ENCODE measurements at places on chromosomes 12 and 14.
A peak's percentile ranks its signal among the peaks of the same experiment; 100 is the strongest.

DNA sequence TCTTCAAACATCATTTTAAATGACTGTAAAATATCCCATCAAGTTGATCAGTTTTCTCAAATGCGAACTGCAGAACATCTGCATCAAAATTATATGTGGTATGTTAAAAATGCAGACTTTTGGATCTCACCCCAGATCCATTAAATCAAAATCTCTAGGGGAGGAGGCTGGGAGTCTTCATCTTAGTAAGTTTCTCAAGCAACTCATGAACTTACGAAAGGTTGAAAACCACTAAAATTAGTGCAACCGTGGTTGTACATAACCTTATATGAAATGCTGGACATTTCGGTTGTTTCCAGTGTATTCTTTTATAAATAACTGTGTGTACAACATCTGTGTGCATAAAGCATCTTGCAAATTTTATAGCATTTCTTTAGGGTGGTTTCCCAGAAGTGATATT lies 39.2 kb downstream of the ZFP36L1 start:
- DNase-seq = no peak

DNA sequence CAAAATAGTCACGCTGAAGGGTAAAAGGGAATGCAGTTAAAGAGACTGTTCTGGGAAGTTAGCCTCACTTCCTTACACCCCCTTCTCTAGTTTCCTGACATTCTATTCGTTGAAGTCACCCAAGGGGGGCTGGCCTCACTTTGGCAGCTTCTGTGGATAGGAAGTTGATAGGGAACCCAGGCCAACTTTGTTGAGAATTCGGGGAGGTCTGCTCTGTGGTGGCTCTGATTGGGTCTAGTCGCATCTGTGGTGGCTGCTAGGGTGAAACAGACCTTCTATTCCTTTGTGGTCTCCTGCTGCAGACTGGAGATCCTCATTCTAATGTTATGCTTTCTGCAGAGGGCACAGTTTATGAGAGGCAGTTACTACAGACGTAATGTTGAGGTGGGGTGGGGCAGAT lies 28.8 kb upstream of the GZMB start:
- no peak for DNase-seq

DNA sequence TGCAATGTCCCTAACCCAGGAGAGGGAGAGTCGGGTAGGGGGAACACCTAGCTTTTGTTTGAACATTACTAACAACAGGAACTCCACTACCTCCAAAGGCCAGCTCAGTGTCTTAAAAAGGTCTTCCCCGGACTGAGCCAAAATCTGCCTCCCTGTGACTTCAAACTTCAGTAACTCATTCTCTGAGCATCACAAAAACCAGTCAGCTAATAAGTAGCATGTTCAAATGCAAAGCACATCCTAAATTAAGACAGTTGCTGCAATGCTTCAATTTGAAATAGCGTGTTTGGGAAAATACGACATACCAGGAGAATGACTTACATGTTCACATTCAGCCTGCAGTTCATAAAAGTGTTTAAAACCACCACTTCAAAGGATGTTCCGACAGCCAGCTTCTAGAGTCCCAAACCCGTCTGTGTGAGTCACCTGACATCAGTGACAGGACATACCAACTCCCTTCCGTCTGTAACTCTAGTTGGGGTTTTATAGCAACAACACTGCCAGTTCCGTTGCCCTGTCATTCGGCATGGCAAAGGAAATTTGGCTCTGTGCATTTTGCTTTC lies 13.0 kb downstream of the ZFP36L1 start:
- no peak for DNase-seq

- peak; percentile 67 for DNase-seq
These were observed 219.1 kb downstream of the PHLDA1 start for GRCh38 chr12:75812271-75813018.

DNA sequence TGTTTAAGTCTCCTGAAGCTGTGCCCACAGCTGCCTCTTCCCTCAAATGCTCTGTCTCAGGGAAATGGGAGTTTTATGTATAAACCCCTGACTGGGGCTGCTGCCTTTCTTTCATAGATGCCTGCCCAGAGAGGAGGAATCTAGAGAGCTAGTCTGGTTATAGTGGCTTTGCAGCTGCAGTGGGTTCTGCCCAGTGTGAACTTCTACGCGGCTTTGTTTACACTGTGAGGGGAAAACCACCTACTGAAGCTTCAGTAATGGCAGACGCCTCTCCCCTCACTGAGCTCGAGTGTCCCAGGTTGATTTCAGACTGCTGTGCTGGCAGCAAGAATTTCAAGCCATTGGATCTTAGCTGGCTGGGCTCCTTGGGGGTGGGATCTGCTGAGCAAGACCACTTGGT lies 36.9 kb downstream of the SCYL2 start:
- DNase-seq = no peak

- DNase-seq = no peak
These were observed 86.4 kb downstream of the ESRRB start for GRCh38 chr14:76462330-76462729.

DNA sequence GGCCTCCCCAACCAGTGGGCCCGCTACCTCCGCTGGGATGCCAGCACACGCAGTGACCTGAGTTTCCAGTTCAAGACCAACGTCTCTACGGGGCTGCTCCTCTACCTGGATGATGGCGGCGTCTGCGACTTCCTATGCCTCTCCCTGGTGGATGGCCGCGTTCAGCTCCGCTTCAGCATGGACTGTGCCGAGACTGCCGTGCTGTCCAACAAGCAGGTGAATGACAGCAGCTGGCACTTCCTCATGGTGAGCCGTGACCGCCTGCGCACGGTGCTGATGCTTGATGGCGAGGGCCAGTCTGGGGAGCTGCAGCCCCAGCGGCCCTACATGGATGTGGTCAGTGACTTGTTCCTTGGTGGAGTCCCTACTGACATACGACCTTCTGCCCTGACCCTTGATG lies 73.0 kb downstream of the NRXN3 start:
- no peak for DNase-seq

DNA sequence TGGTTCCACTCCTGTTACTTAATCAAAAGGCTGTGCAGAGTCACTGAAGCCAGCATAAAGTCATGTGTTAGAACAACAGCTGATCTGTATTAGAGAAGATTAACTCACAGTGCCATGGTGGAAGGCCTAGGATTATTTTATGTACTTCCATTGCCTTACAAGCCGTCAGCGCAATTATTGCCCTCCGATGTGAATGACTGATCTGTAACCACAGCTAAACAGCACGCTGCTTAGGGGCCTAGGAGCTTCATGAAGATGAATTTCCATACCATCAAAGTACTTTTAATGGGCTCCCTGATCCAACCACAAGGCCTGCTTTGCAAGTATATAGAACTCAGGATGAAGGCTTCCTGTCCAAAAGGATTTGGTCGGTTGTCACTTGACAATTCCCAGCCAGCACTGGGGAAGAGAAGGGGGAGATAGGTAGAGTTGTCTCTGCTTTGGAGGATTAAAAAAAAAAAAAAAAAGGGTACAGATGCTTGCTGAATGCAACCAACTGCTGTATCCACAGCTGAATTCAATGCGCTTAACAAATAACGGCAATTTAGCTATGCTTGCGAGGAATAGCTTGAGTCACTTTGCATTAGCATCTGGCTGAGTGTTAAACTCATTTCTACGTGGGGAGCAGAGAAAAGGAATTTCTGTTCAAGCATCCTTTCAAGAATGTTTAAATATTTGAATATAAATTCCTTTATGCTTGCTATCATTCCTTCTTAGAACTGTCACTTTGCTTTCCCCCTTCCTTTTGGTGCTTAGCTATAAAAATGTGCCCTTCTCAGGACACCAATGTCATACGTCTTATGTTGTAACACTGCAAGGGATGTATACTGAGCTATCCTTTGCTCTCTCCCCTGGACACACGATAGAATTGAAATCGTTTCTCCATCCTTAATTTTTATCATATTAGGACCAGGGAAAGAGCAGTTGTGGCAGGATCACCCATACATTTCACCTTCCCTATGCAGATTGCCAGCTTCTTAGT lies 387.8 kb downstream of the SOX5 start:
- peak; percentile 97 for DNase-seq

- DNase-seq = no peak
These were observed 11.3 kb downstream of the ATP2B1 start for GRCh38 chr12:89697296-89697695.

GRCh38 chr12:130617219-130617618 lies 98.9 kb downstream of the RIMBP2 start:
- no peak for DNase-seq

DNA sequence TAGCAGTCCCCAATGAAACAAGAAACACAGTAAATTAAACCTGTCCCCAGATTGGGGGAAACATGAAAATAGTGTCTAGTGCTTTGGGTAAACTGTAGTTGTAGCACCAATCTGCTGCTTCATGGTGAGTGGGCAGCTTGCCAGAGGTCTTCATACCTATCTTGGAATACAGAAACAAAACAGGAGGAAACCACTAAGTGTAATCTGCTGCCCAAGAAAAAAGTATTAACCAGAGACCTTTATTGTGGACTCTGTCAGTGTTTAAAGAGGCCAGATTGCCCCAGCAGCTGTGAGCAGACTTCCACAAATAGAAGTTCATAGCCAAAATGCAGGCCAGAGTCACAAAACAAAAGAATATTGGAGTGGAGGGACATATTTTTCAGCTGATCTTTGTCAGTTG lies 2.3 kb downstream of the ISCU start:
- DNase-seq = no peak

DNA sequence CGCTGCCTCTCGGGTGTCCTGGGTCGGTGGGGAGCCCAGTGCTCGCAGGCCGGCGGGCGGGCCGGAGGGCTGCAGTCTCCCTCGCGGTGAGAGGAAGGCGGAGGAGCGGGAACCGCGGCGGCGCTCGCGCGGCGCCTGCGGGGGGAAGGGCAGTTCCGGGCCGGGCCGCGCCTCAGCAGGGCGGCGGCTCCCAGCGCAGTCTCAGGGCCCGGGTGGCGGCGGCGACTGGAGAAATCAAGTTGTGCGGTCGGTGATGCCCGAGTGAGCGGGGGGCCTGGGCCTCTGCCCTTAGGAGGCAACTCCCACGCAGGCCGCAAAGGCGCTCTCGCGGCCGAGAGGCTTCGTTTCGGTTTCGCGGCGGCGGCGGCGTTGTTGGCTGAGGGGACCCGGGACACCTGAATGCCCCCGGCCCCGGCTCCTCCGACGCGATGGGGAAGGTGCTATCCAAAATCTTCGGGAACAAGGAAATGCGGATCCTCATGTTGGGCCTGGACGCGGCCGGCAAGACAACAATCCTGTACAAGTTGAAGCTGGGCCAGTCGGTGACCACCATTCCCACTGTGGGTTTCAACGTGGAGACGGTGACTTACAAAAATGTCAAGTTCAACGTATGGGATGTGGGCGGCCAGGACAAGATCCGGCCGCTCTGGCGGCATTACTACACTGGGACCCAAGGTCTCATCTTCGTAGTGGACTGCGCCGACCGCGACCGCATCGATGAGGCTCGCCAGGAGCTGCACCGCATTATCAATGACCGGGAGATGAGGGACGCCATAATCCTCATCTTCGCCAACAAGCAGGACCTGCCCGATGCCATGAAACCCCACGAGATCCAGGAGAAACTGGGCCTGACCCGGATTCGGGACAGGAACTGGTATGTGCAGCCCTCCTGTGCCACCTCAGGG lies 679 bp downstream of the ARF6 start:
- peak; percentile 58 for DNase-seq

- DNase-seq = no peak
These were observed 4.0 kb downstream of the MLEC start for GRCh38 chr12:120690978-120691377.

DNA sequence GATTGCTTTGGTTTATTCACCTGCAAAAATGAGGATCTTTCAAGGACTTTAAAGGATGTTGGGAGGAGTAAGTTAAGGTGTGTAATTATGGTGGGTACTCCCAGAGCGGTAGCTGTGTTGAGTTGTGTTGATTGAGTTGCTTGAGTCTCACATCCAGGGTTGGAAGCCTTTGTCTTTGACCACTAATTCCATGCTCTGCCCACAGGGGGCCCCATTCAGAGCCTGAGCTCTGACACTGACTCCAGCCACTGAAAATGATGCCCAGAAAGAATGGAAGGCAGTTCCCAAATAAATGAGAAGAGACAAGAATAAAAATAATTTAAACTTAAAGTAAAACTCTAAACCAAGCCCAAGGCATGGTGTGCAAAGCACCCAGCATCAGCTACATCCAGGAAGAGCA lies 237.4 kb upstream of the PWP1 start:
- DNase-seq = peak; percentile 73

GRCh38 chr12:119447618-119448017 lies 113.1 kb downstream of the CCDC60 start:
- DNase-seq = no peak

DNA sequence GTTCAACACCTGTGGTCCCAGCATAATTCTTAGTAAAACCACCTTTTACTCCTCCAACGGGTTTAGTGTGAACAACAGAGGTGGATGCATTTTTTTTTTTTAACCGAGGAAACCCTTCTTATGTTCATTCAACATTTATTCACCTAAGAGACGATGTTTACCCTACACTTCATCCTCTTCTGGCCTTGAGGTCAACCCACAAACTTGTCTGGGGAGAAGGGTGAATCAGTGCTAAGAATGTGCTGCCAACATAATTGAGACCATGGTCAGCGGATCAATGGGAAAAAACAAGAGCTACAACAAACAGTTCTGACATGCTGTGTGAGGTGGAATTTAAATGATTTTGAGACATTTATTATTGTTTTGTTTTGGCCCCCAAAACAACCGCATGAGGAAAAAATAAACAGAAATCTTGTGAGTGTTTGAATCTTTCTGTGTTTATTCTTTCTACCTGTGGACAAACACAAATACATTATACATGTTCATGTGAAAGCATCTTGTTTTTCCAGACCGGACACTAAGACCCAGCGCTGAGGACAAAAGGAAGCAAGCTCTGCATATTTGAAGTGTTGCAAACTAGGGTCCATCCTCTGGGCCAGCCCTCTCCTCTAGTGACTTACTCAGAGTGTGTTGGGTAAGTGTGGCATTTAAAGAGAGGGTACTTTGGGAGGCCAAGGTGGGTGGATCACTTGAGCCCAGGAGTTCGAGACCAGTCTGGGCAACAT lies 5.1 kb upstream of the USP30 start:
- DNase-seq = no peak

DNA sequence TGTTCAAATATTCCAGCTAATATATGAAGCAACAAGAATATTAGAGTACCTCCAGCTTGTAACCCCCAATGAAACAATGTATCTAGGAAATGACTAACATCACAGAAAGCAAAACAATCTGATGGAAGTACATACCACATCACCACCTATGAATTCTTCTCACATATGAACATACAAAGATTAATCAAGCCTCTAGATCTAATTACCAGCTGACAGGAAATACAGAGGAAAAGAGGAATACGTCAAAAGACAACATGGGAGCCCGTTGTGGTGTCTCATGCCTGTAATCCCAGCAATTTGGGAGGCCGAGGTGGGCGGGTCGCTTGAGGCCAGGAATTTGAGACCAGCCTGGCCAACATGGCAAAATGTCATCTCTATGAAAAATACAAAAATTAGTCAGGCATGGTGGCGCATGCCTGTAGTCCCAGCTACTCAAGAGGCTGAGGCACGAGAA lies 7.5 kb downstream of the NEDD8 start:
- DNase-seq = no peak

GRCh38 chr12:7008864-7009263 lies 9.4 kb downstream of the LPCAT3 start:
- no peak for DNase-seq
